ENCODE measurements at places on chromosomes 7 and 10.

DNA sequence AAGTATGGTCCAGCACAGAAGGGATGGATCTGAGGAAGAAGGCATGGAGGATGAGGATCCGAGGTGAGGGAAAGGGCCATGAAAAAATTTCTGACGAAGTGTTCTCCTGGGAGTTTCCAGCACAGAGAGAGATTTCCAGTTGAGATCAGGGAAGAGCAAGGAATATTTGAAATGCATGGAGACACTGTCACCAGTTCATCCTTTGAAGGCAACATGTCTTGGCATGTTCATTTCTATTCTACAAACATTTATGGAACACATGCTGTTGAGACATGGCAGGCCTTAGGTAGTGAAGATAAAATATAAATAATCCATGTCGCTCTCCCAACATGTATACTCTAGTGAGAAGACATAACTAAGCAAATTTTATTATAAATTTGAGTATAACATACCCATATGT lies 234.0 kb upstream of the TCF7L2 start:
- no peak for DNase-seq

DNA sequence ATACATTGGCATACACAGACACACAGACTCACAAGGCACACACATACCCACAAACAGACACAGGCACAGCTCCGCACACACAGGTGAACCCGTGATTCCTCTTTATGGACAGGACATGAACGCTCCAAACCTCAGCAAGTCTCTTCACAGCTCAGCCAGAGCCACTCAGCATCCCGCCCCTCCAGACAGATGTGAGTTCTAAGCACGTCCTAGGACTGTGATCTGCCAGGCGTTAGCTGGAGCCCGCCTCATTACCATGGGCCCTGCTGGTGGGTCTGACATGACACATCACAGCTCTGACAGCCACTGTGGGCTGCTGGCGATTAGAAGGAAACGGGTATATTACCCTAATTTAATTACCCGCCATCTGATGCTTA lies 176.7 kb upstream of the PPP2R2D start:
- no peak for DNase-seq

GRCh38 chr7:104106108-104106905 lies 101.5 kb downstream of the ORC5 start:
- DNase-seq = no peak

DNA sequence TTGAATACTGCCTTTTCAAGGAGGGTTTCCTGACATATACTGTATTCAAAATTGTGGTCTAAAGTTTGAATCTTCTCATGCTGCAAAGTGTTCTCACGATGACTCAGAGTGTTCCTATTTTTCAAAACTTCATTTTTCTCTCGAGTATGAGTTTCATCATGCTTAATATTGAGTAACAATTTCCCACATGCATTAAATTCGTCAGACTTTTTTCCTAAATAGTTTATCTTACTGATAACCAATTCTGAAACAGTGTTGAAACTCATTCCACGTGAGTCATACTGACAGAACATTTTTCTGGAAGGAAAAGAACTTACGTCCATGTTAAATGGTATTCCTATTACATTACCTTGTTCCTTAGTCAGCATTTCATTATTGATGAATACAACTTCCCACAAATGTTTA lies 44.1 kb downstream of the ZNF33B start:
- DNase-seq = no peak

GRCh38 chr7:129525225-129525862 lies 23.0 kb downstream of the SMKR1 start:
- no peak for DNase-seq

GRCh38 chr10:95408983-95409873 lies 118.4 kb upstream of the PDLIM1 start:
- DNase-seq = no peak

DNA sequence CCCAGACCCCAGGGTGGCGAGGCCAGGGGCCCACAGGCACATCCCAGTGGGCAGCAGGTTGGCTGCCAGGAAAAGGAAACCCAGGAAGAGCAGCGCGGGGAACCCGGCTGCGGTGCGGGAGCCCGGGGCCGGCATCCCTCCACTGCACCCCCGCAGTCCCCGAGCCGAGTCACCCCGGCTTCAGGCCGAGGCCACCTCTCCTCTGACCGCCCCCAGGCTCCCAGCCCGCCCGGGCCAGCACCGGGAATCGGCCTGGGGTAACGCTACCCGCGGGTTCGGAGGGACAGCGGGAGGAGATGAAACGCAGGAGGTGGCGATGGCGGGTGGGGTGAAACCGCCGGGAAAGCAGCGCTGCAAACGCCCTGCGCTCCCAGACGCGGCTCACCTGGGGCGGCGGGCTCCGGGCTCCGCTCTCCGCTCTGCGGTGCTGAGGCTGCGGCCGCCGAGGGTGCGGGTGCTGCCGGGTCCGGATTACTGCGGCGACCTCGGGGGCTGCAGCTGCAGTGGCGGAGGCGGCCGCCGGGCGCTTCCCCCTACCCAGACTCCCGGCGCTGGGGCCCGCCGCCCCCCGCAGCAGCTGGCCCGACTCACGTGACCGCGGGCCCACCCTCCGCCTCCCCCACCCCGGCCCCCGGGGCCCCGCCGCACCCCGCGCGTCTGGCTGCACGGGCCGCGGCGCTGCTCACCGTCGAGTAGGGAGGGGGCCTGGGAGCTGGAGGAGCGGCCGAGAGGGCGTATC lies at the start of gene SCRN1:
Gene SCRN1, minus strand, starts transcription at position 545 of the 739 bp plus-strand sequence. CDS start 20,734 bp downstream, outside the sequence.
- DNase-seq = peak; percentile 74

Data from hematopoietic multipotent progenitor cell treated with erythropoietin and hydrocortisone succinate and interleukin-3 and kit ligand, for 4 days (in vitro differentiated cells).